ENCODE measurements at places on chromosomes 5 and 9. TPM values are rescaled to one million over a fixed set of nuclear protein-coding genes. Genes with fewer than 3 reads are reported as not detected.

C9 gene
- 1.1 TPM for total RNA-seq

C5orf52 gene
- not detected for total RNA-seq

SLC22A4 gene
- total RNA-seq = 1.1 TPM

CNTNAP3 gene
- total RNA-seq = 0.87 TPM

GRM6 gene
- not detected for total RNA-seq

SEMA6A gene
- 0.12 TPM for total RNA-seq

PCDHA5 gene
- total RNA-seq = 0.11 TPM

POLE3 gene
- 27.5 TPM for total RNA-seq

PCA3 gene
- under 0.01 TPM for total RNA-seq

NTNG2 gene
- total RNA-seq = 3.5 TPM

PDE8B gene
- 0.22 TPM for total RNA-seq

RELL2 gene
- 4.9 TPM for total RNA-seq

RORB gene
- total RNA-seq = 6.0 TPM

RAB3C gene
- not detected for total RNA-seq

RLN1 gene
- not detected for total RNA-seq

RGMB gene
- total RNA-seq = 71.2 TPM

FSTL4 gene
- not detected for total RNA-seq

CDH6 gene
- 21.6 TPM for total RNA-seq

PAEP gene
- not detected for total RNA-seq

ANKRD34B gene
- not detected for total RNA-seq

IFNA21 gene
- not detected for total RNA-seq

PPP2CA gene
- 117 TPM for total RNA-seq

CCL28 gene
- total RNA-seq = 1.5 TPM

FNBP1 gene
- 40.3 TPM for total RNA-seq

RALGPS1 gene
- 5.0 TPM for total RNA-seq

OR1Q1 gene
- not detected for total RNA-seq

SIGMAR1 gene
- total RNA-seq = 87.6 TPM

PHF24 gene
- total RNA-seq = 0.11 TPM

LCN10 gene
- not detected for total RNA-seq

PDE6A gene
- total RNA-seq = not detected

OSMR gene
- 59.1 TPM for total RNA-seq

UNC13B gene
- total RNA-seq = 20.7 TPM

HTR4 gene
- total RNA-seq = not detected

ANAPC2 gene
- 29.9 TPM for total RNA-seq

DDX4 gene
- total RNA-seq = not detected

WDR5 gene
- 20.1 TPM for total RNA-seq

GLRA1 gene
- total RNA-seq = not detected

IL3 gene
- not detected for total RNA-seq

TAF11L5 gene
- not detected for total RNA-seq

AHRR gene
- total RNA-seq = 26.7 TPM

GPR21 gene
- 1.5 TPM for total RNA-seq

PCDHB12 gene
- total RNA-seq = under 0.01 TPM

TPPP gene
- total RNA-seq = 0.25 TPM

SMIM33 gene
- not detected for total RNA-seq

CTXN3 gene
- not detected for total RNA-seq

Measured in uterine smooth muscle cell (primary cell).